ENCODE measurements at places on chromosomes 3 and 15.

DNA sequence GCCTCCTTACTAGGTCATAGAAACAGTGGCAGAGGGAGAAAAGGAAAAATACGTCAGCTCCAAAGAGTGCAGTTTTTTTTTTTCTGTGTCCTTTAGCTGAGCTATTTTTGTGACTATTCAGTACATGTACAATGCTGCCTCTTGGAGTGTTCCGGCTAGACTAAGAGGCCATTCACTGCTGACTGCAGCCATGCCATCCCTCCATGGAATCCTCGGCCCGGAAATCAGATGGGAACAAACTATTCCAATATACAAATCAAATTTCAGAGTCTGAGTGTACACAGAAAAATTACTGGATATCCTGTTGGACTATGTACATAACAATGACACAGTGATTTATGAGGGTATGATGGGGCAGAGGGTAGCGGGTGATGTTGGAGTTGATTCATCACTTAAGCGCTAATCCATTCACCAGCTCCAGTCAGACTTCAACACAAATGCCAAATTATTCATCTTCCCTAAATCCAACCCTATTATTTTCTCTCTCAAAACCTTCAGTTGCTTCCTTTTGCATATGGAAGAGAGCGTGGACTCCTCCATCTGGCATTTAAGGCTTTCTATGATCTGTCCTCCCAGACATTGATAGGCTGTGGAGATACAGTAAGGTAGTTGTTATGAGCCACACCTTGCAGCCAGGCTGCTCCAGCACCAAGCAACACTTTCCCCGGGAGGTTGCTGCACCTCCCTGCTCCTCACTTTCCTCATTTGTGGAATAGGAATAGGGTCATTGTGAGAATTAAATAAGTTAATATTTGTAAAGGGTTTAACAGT is 109.1 kb downstream of the LPP start:
- no peak for DNase-seq

- no peak for DNase-seq
Measured at GRCh38 chr15:50138391-50138790, 19.4 kb upstream of the ATP8B4 start.

DNA sequence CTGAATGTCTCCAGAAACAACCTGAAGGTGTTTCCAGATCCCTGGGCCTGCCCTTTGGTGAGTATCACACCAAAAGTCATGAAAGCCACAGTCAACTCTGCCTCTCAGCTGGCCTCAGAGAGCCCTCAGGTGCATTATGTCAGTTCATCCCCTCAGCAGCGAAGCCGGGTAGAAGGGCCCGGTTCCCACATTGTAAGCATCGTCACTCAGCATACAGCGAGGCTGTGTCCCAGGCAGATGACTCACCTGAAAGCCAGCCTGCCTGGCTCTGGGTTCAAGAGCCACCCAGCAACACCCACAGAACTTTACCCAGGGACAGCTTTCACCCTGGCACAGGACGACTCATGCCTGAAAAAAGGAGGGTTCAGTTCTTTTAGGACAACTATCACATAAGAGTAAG is 91.6 kb downstream of the LRRK1 start:
- no peak for DNase-seq

DNA sequence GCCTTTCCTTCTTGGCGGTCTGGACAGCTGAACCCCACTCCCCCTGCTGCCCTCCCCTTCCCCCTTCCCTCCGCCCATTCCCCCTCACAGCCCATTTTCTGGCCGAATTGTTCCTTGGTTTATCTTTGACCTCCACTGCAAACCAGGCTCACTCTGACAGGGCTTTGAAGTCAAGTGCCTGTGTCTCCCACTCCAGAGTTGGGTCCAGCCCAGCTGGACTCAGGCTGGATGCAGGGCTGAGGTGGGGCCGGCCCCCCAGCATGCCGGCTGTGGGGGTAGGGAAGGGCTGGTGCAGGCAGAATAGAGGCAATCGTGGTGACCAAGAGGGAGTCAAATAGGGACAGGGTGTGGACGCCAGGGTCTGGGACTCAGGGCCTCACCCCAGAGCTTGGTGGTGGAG is 57.0 kb upstream of the MRPS22 start:
- no peak for DNase-seq

DNA sequence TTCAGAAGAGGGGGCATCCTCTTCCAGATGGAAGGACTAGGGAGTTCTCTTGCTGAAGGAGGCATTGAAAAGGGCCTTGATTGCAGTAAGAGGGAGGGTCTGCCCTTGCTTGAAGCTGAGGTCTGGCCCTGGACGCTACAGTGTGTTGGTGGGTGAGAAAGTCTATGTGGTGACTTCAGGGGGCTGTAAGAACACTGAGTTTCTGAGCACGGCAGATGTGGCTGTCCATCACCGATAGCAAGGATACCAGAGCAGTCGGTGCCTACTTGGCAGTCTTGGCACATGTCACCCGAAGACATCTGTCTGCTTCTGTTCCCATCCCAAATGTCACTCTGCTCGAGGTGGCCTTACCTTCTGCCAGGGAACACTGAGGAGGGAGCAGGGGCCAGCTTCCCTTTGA is 631.1 kb upstream of the CFAP20DC start:
- no peak for DNase-seq

DNA sequence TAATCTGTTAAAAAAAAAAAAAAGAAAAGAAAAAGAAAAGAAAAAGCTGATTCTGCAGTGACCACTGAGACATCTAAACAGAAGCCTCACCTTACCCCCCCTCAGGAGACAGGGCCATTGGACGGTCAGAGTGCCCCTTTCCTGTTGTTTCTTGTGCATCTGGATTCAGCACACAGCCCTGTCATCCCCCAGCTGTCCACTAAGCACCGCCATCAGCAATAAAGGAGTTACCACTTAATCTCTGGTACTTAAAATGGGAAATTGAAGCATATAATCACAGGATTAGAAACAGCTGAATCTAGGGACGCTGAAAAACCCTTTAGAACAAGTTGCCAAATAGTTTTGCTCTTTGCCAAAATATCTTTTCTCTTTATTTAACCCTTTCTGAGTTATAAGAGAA is 62.5 kb downstream of the TRIM69 start:
- DNase-seq: no peak

GRCh38 chr3:153244961-153245360 is 82.9 kb downstream of the RAP2B start:
- no peak for DNase-seq

GRCh38 chr15:29788433-29789034 is 33.7 kb downstream of the TJP1 start:
- DNase-seq: no peak

GRCh38 chr15:42392309-42393024 is 33.2 kb downstream of the CAPN3 start:
- no peak for DNase-seq

GRCh38 chr3:67578416-67578815 is 76.0 kb downstream of the SUCLG2 start:
- no peak for DNase-seq

DNA sequence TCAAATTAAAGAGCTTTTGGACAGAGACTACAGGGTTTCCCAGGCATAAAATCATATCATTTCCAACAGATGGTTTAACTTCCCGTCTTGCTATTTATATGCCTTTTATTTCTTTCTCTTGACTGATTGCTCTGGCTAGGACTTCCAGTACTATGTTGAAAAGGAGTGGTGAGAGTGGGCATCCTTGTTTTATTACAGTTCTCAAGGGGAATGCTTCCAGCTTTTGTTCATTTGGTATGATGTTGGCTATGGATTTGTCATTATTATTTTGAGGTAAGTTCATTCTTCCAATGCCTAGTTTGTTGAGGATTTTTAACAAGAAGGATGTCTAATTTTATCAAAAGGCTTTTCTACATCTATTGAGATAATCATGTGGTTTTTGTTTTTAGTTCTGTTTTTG is 896.6 kb upstream of the CFAP20DC start:
- DNase-seq: no peak

Measured in stimulated activated CD4-positive, alpha-beta T cell treated with anti-CD3 and anti-CD28 coated beads, Interleukin-12 subunit alpha, Interleukin-12 subunit beta, amount 100 ng/mL, for 48 hours (primary cell).